HFFc6 (cell line): ENCODE measurements at places on chromosomes 2 and 18.

GRCh38 chr2:88176352-88176984 is 6.3 kb downstream of the THNSL2 start:
- DNase-seq, result no peak

DNA sequence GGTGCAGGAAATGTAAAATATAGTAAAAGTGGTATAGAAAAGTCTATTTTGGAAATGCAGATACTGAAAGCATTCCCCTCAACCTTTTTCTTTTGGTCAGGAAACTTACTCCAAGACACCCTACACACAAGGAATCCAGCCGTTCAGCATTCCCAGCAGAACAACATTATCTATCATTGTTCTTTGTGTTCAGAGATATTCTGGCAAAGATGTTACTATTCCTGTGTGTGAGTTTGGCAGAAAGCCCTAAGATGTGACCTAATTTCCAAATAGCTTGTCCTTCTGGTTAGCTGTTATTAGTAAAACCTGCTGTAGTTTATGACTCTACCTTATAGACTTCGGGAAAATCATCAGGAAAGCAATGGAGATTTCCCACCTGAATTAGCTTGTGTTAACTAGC is 78.1 kb upstream of the PELI1 start:
- no peak for DNase-seq

DNA sequence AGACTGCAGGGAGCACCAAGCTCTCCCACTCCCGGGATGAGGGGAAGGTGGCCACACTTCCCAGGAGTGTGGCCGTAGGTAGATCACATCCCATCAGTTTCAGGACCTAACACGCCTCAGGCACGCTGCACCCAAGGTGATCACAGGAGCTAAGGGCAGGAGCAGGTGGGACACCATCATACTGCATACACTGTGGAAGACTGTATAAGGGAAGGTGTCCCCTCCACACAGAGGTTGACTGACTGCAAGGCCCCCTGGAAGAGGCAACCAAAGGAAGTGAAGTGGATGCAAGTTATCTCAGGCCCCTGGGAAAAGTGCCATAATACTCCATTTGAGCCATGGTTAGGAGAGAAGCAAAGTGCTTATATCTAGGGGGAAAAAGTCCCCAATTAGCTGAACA is 351.9 kb upstream of the SMIM21 start:
- DNase-seq, result no peak

DNA sequence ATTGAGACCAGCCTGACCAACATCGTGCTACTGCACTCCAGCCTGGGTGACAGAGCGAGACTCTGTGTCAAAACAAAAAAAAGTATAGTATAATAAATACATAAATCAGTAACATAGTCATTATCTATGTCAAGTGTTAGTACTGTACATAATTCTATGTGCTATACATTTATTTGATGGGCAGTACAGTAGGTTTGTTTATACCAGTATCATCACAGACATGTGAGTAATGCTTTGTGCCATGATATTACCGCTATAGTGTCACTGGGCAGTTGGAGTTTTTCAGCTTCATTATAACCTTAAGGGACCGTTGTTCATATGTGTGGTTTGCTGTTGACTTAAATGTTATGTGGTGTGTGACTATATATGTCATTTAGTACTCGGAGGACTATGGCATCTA is 24.9 kb downstream of the MTA3 start:
- no peak for DNase-seq
